ENCODE measurements at places on chromosomes 6 and 20.

DNA sequence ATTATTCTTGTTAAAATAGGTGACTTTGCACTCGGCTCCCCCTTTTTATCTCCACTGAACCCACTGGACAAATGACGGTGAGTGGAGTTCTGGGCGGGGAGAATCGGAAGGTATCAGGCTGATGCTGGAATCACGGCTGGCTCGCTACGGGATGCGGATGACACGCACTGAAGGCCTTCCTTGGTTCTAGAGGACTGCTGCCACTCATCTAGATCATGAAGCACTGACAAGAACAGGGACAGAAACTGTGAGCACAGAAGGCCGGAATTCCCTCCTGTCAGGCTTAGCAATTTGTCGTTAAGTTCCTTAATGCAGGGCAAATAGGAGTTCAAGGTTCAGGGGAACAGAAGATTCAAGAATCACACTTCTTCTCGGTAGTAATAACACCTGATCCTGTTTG is 89.9 kb upstream of the MPC1 start:
- DNase-seq = no peak

DNA sequence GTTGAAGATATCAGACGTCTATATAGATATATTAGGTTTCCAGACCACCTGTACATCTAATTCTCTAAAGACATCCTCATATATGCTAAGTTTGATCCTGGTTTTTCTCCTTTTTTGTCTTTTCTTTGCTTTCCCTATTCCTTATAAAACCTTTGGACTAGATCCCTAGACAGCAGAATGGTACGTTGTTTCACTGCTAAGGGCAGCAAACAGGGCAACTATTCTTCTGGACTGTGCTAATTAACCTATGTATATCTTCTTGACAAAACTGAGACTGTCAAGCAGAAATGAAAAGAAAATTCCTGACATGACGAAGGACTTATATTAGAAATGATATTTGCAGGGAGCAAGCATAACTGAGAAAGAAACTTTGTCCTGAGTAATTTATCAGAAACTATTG is 19.1 kb downstream of the ME1 start:
- no peak for DNase-seq

- DNase-seq = no peak
These were observed 808 bp downstream of the ULBP1 start for GRCh38 chr6:149964308-149965193.

GRCh38 chr6:149046822-149047246 is 270.7 kb upstream of the TAB2 start:
- DNase-seq = no peak

DNA sequence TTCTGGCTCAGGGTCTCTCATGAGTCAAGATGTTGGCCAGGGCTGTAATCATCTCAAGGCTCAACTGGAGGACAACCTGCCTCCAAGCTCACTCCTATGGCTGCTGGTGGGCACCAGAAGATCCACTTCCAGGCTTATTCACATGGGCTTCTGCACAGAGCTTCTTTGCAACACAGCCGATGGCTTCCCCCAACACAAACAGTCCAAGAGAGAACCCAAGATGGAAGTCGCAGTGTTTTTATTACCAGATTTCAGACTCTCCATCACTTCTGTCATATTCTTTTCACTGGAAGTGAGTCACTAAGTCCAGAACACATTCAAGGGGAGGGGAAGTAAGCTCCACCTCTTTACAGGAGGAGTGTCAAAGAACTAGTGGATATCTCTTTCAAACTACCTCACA is 75.5 kb downstream of the CD164 start:
- no peak for DNase-seq

- no peak for DNase-seq
These were observed 26.0 kb downstream of the PTPRA start for GRCh38 chr20:2899243-2899642.

GRCh38 chr6:25222006-25222678 is 57.0 kb upstream of the CARMIL1 start:
- DNase-seq = no peak

GRCh38 chr6:18997375-18997826 is 610.3 kb downstream of the RNF144B start:
- DNase-seq = peak; percentile 15

GRCh38 chr6:27295301-27296079 is 16.6 kb downstream of the POM121L2 start:
- no peak for DNase-seq

DNA sequence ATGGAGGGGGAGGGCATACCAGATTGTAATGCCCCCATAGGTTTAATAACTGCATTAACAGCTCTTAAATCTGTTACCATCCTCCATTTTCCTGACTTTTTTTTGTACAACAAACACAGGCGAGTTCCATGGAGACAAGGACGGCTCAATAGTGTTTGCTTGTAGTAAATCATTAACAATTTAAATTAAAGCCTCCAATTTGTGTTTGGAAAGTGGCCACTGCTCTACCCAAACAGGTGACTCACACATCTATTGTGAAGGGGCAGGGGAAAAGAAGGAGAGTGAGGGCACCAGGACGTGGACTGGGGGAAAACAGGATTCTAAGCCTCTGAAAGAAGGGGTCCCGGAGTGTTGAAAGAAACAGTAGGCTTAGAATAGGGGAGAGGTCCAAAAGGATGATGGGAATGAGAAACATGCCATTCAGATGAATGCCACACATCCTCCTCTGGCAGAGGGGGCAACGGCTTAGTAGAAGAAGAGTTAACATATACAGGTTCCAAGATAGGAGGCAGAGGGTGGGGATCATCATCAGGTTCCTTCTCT is 6.9 kb downstream of the GLYATL3 start:
- DNase-seq = no peak

GRCh38 chr20:47335251-47336128 is 21.0 kb downstream of the ZMYND8 start:
- DNase-seq = no peak

DNA sequence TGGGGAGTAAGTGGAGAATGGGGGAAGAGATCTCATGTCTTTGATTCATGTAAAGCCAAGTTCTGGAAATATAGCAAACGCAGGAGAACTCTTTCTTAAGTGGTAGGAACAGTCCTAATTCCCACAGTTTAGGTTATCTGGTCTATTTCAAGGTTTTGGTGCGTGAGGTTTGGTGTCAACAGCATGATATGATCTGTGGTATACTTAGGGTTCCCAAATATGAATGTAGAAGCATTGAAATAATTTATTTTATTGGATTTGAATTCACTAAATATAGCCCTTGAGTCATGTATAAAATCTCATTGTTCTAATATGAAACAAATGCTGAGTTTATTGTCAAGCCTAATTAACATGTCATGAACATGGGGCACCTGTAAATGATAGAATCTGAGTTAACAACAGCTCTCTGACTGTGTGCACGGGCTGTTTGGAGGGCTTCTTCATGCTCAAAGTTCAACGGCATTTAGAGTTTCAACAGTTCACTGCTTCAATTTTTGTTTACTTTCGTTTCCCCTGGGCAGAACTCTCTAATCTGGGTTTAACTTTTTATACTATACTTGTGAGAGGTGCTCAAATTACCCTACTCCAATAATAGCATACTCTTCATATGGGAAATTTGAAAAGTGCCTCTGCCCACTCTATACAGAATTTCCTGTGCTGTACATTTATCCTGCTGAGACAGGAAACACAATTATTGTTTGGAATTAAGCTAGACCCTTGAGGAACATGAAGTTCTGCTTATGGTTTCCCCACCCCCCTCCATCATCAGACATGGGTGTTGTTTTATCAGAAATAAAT is 236.3 kb upstream of the ZNF217 start:
- no peak for DNase-seq

Measured in prostate gland (tissue), 2 donors.